Naive thymus-derived CD4-positive, alpha-beta T cell (primary cell): ENCODE measurements at places on chromosomes 11 and 22. TPM values are rescaled to one million over a fixed set of nuclear protein-coding genes. Genes with fewer than 3 reads are reported as not detected.
A peak's percentile ranks its signal among the peaks of the same experiment; 100 is the strongest.

APOL5 gene
- not detected for total RNA-seq

MS4A7 gene
- 3.2 TPM for total RNA-seq

SYT8 gene
- not detected for total RNA-seq

PATE4 gene
- total RNA-seq: not detected in 2 replicates

DNA sequence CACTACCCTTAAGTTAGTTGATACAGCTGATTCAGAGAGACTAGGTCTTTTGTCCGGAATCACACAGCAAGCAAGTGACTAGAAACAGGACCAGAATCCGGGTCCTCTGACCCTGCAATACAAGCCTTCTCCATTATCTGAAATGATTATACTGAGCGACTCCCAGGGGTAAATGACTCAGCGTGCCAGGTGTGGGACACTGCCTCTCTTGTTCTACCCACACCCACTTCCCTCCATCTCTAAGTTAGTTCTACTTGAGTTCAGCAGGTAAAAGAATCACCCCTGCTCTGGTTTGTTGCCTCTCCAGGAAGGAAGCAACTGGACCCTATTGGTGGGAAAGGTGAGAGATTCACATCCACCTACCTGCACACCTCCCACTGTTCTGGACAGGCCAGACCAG, 156.9 kb downstream of the DBX1 start:
- no peak for DNase-seq
- no peaks in the 10 kb centered on the region for H3K4me1 ChIP-seq
- no peak overlapping the region for H3K4me3 ChIP-seq
- H3K36me3 ChIP-seq: no peaks in the 10 kb centered on the region
- H3K27ac ChIP-seq: no peak overlapping the region

DNA sequence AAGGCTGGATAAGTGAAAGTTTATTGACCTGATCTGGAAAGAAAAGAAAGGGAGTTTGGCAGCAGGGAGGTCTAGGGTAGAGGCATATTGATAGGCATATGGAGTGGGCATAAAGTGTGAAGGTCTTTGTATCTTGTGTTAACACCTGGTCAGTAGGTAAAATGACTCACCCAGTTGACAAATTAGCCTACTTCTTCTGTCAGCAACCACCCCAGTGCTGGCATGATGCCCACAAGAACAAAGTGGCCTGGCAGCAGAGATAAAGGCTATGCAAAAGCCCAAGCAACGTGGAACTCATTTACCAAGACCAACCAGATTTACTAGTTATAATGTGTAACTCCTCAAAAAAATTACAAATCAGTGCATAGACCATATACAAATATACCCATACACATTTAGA, 4.9 kb downstream of the OR10A3 start:
- no peaks in the 10 kb centered on the region for H3K36me3 ChIP-seq
- no peak overlapping the region for H3K4me3 ChIP-seq
- H3K27me3 ChIP-seq: no peaks in the 10 kb centered on the region
- DNase-seq: no peak
- no peak overlapping the region for H3K27ac ChIP-seq
- H3K4me1 ChIP-seq: no peaks in the 10 kb centered on the region

DNA sequence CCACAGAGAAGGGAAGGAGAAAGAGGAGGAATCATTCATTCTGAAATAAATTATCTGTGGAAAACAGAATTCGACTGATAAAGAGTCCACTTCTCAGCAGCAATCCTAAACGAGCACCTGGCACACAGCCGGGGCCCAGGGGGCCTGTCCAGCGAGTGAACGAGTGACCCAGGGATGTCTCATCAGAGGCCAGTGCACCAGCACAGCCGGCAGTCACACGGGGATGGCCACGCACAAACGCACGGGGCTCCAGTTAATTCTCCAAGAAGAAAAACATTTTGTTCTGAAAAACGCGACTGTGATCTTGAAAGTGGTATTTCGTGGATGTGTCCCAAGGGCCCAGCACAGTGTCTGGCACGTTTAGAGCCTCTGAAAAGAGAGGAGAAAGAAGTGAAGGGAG, 154.6 kb downstream of the BRD1 start:
- DNase-seq: no peak
- H3K4me3 ChIP-seq: no peak overlapping the region

- H3K4me3 ChIP-seq: no peak overlapping the region
- no peak for DNase-seq
- peaks cover 9% of the 10 kb centered on the region for H3K4me1 ChIP-seq
Observed at GRCh38 chr11:76291576-76292526, 85.5 kb upstream of the WNT11 start.

DNA sequence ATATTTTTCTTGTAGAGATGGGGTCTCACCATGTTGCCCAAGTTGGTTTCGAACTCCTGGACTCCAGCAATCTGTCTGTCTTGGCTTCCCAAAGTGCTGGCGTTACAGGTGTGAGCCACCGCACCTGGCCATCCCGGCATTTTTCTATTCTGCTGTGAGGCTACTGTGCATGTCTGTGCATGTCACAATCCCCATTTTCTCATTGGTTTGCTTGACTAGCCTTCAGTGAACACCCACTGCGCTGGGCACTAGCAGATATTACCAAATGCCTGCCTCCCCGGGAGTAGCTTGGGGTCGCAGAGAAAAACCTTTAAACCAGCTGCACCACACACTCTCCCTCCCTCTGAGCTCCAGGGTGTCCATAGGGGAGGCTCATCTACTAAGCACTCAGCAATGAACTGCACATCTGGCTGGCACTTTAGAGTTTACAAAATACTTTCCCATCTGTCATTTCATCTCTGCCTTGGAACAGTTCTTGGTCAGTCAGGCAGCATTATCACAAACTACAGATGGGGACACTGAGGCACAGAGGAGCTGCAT, 4.9 kb downstream of the CSNK1E start:
- DNase-seq: no peak
- peaks cover 28% of the 10 kb centered on the region for H3K4me1 ChIP-seq
- H3K4me3 ChIP-seq: no peak overlapping the region
- H3K27me3 ChIP-seq: no peaks in the 10 kb centered on the region

DNA sequence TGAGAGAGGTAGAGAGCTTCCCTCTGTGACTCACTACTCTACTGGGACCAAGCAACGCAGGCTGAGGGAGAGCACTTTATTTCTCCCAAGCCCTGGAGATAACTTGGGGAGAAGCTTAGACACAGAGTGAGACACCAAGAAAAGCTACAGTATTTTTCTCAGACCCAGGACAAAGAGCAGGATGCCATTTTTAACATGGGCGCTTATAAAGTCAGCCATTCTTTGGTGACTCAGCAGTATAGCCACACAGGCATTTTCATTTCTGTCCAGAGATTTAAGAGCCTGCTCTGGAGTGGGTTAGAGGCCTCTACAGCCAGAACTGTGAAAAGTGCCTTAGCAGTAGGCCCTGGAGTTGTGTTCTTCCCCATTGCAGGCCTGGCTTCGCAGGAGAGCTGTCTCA, 55.0 kb upstream of the GLYAT start:
- no peaks in the 10 kb centered on the region for H3K36me3 ChIP-seq
- no peak overlapping the region for H3K4me3 ChIP-seq
- no peaks in the 10 kb centered on the region for H3K4me1 ChIP-seq
- no peak for DNase-seq
- no peak overlapping the region for H3K27ac ChIP-seq
- no peaks in the 10 kb centered on the region for H3K27me3 ChIP-seq

- no peaks in the 10 kb centered on the region for H3K27me3 ChIP-seq
- no peak overlapping the region for H3K4me3 ChIP-seq
- DNase-seq: no peak
- H3K36me3 ChIP-seq: no peaks in the 10 kb centered on the region
- no peaks in the 10 kb centered on the region for H3K4me1 ChIP-seq
Observed at GRCh38 chr11:109552376-109552775, 130.4 kb downstream of the C11orf87 start.

- H3K36me3 ChIP-seq: no peaks in the 10 kb centered on the region
- H3K4me3 ChIP-seq: no peak overlapping the region
- no peaks in the 10 kb centered on the region for H3K4me1 ChIP-seq
- no peak for DNase-seq
Observed at GRCh38 chr22:49515475-49515874, 312.2 kb downstream of the BRD1 start.

DNA sequence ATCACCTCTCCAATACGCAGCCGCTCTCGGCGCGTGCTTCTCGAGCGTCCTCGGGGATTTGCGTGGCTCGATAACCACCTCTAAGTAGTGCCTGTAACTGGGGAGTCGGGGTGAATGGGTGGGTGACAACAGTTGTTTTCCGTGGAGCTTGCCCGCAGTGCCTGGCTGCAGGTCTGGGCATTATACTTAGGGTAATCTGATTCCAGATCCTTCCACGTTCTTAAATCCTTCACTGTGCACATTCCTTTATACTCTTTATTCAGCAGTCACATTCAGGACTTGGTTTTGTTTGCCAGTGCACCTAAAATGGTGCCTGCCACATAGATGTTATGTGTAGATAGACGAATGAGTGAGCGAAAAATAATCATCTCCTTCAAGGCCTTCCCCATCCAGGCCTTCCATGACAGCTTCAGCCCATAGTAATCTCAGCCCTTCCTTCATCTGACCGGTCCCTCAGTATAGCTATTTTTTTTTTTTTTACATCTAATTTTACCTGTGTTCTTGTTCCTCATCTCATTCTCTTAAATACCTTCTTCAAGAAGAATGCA, 602 bp downstream of the NAT10 start:
- H3K27ac ChIP-seq: peak overlapping the region; percentile 83
- no peaks in the 10 kb centered on the region for H3K27me3 ChIP-seq
- peaks cover 21% of the 10 kb centered on the region for H3K4me1 ChIP-seq

DNA sequence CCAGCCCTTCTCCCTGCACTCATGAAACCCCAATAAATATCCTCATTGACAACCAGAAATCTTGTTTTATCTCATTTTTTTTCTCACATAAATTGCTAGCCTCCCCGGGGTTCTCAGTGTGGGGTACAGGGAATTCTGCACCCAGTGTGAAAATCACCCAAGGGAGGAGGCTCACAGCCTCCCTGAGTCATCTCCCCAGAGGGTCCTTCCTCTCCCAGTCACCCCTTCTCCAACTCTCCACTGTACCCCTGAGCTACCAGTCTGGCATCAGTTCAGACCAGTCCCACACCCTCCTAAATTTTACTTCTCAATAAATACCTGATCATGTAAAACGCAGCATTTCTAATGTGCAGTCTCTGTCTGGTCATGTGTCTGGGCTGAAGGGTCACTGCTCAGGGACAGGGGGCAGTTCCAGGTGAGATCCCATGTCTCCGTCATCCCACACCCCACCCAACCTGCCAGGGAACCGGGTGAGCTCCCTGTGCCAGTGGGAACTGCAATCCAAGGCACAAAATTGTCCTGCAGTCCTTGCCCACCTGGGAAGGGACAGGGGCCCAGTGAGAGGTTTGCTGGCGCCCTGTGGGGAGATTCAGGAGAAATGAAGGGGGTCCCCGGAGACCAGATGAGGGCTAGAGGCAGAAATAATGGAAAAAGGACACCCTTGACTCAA, 8.3 kb downstream of the IGLL5 start:
- H3K27me3 ChIP-seq: no peaks in the 10 kb centered on the region
- no peaks in the 10 kb centered on the region for H3K36me3 ChIP-seq
- H3K27ac ChIP-seq: no peak overlapping the region
- no peak overlapping the region for H3K4me3 ChIP-seq

- no peaks in the 10 kb centered on the region for H3K4me1 ChIP-seq
- no peaks in the 10 kb centered on the region for H3K36me3 ChIP-seq
- H3K27me3 ChIP-seq: no peaks in the 10 kb centered on the region
- no peak for DNase-seq
- H3K27ac ChIP-seq: no peak overlapping the region
Observed at GRCh38 chr11:64647019-64647779, 56.2 kb downstream of the SLC22A12 start.

DNA sequence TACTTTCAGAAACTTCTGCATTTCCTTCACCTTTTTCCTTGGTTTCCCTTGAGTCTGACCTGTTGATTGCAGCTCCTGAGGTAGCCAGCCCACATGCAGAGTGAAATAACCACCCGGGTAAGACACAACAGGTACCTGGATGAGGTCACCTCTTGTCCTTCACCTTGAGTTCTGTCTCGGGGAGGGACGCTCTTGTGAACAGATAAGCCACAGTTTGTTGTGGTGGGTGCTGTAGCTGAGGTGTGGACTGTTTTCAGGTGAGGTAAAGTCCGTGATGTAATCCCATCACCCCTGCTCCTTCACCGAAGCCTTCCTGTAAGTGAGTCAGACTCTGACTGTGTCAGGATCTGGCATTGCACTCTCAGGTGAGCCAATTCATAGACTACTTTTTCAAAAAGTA, 183.1 kb downstream of the NAV2 start:
- H3K4me3 ChIP-seq: no peak overlapping the region
- DNase-seq: no peak
- no peaks in the 10 kb centered on the region for H3K36me3 ChIP-seq
- no peaks in the 10 kb centered on the region for H3K4me1 ChIP-seq
- no peak overlapping the region for H3K27ac ChIP-seq
- H3K27me3 ChIP-seq: no peaks in the 10 kb centered on the region

- H3K27me3 ChIP-seq: no peaks in the 10 kb centered on the region
- no peaks in the 10 kb centered on the region for H3K36me3 ChIP-seq
- no peak overlapping the region for H3K27ac ChIP-seq
Observed at GRCh38 chr11:76298255-76298654, 82.7 kb downstream of the THAP12 start.

DNA sequence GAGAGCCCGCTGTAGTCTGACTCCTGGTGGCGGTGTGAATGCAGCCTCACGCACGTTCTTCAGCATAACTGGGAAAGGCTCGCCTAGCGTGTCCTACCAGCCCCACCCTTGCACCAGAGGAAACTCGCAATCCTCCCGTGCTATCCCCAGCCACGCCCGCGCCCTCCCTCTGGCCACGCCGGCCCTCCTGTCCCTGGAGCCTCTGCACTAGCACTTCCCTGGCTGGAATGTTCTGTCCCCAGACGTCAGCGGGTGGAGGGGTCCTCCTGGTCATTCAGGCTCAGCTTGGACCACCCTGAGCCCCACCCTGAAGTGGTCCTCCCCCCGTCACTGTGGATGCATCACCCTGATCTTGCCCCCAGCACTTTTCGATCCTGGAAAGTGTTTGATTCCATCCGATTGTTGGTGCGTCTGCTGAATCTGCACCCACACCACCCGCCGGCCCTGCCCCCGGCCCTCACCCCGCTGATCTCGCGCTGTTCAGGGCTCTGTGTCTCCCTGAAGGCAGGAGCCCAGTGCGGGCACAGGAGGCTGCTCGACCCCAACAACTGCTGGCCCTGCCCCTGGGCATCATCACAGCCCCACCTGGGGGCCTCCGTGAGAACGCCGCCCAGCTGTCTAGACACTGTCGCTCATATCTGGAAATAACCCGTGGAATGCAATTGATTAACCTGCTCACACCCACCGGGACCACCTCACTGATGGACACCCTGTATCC, 437.0 kb downstream of the TBC1D22A start:
- no peak overlapping the region for H3K4me3 ChIP-seq
- no peak for DNase-seq
- no peaks in the 10 kb centered on the region for H3K27me3 ChIP-seq
- H3K4me1 ChIP-seq: no peaks in the 10 kb centered on the region
- no peaks in the 10 kb centered on the region for H3K36me3 ChIP-seq

DNA sequence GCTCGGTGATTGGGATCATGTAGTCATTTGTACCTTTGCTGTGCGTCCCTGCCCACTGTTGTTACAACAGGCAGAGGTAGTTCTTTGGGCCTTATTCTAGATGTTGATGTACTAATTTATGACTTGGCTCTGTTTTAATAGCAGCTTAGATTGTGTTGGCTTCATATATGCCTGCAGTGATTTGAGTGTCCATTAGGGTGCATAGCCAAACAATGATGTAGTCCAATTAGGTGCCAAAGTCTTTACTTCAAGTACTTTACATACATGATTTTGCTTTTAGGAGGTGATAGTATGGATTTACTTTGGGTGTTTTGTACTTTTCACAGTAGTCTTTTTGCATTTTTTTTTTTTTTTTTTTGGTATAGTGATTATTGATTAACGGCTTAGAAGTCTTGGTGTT, 46.4 kb downstream of the PPP6R3 start:
- H3K4me1 ChIP-seq: peaks cover 32% of the 10 kb centered on the region
- H3K27ac ChIP-seq: no peak overlapping the region
- no peaks in the 10 kb centered on the region for H3K36me3 ChIP-seq
- no peak for DNase-seq
- no peaks in the 10 kb centered on the region for H3K27me3 ChIP-seq
- no peak overlapping the region for H3K4me3 ChIP-seq
